ENCODE measurements at places on chromosomes 6 and 20. TPM values are rescaled to one million over a fixed set of nuclear protein-coding genes. Genes with fewer than 3 reads are reported as not detected.

DNA sequence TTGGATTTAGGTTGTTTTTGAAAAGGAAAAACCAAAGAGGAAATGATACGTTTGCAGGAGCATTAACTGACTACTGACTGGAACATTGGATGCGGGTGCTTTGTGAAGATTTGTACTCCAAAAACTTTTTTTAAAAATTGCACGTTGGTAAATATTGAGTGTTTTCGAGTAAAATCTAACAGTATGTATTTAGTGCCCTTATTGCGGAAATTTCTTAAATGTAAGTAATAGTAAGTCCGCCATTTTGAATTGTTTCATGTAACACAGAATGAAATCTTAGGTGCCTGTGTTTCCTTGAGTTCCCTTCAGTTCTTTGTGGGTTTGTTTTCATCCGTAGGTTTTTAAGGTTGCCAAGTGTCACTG lies 15.2 kb upstream of the LIN28B start:
- DNase-seq = no peak

Gene PSORS1C2
- polyA plus RNA-seq = not detected

Gene SMOC2
- polyA plus RNA-seq = 90.2 TPM

Gene BMP2
- polyA plus RNA-seq = 1.7 TPM

GRCh38 chr6:102571236-102571908 lies 1177.9 kb downstream of the GRIK2 start:
- DNase-seq = no peak

GRCh38 chr20:2918096-2919049 lies 45.1 kb downstream of the PTPRA start:
- DNase-seq = no peak

- no peak for DNase-seq
Measured at GRCh38 chr6:39496915-39497314, 174.4 kb upstream of the KCNK16 start.

Gene IMPG1
- 0.41 TPM for polyA plus RNA-seq

Gene DNAJC5
- polyA plus RNA-seq = 35.9 TPM

DNA sequence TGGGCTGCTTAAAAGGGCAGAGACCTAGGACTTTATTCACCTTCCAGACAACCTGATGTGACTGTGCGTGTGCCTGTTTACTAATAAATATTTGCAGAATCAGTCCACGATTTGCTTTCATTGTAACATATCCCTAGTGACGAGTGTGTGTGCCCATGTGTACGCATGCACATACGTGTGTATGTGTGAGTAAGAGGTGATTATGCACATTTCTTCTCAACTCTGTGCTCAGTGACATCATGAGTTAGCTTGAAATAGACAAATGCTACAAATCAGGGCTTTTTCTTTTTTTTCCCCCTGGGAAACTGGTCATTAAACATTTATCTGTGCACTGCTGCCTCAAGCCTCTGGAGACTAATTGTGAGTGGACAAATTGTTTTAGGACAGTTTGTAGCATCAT lies 242.6 kb upstream of the SOX4 start:
- no peak for DNase-seq

GRCh38 chr6:169824021-169824420 lies 72.6 kb downstream of the ERMARD start:
- DNase-seq = no peak

Gene GGTLC1
- polyA plus RNA-seq = not detected

Gene BFSP1
- polyA plus RNA-seq = 2.3 TPM

- no peak for DNase-seq
Measured at GRCh38 chr20:7924692-7925091, 15.6 kb downstream of the HAO1 start.

DNA sequence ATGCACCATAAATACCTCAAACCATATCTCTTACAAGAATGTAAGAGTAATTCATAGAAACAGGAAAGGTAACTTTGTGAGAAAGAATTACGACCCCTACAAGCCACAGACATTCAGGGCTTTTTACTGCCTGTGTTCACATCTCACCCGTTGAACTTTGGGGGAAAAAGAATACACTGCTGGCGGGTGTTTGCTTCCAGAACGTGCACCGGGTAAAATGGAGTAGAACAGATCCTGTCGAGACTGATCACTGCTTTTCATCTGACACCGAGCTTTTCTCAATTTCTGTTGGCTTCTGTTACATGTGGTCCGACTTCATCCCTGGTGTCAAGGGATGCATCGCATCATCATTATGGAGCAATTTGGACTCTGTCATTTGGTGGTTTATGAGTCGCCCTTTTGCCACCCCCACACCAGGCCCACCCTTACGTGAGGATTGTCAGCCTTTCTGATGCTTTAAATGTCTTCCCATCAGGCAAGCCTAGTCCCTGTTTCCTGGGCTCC lies 219.2 kb upstream of the ZFP64 start:
- no peak for DNase-seq

DNA sequence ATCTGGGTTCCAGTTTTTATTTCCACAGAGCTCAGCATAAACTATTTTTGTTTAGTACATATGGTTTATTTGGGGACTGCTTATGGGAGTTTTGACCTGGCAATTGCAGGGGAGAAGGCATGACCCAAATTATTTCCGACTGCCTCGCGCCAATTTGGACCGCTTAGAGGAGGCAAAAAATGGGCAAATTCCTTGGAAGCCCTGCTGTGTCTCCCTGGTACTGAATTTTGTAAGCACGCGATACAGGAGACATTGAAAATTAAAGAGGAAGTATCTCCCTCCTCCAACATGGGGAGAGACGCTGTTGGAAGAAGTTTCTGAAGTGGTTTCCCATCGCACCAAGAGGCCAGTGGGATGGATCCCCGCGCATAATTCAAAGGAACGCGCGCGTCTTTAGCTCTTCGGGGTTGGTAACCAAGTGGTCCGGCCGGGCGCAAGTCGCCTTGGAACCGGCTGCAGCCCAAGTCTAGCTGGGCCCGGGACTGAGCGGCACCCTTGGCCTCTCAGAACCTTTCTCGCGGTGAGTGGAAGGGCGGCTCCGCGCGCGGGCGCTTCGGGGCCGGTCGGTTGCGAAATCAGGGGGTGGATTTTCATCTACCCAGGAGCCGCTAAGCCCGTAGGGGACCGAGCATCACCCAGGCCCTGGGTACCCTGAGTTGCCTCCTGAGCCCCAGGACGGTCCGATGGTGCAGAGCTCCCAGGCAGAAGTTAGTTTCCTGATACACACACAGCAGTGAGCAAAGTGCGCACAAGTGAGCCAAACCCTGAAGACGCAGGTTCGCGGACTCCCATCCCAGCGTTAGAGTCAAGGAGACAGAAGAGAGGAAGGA lies 6.2 kb downstream of the NKX2-2 start:
- no peak for DNase-seq

DNA sequence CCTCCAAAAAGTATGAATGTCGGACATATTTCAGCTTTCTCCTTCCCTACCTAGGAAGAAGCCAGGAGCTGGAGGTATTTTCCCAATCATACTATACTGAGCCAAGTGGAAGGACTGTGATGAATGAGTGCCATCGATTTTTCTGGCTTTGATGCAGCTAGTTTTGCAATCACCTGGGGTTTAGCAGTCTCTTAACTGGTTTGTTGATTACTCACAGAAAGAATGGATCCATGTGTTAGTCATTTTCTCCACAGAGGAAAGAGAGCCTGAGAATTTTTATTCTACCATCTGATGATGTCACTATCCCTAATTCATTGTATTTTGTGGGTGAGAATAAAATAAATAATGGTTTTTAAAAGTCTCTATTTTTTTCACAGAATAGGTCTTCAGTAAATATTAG lies 282.9 kb upstream of the RNF217 start:
- no peak for DNase-seq

GRCh38 chr6:137731600-137731959 lies 135.5 kb upstream of the TNFAIP3 start:
- DNase-seq = no peak

DNA sequence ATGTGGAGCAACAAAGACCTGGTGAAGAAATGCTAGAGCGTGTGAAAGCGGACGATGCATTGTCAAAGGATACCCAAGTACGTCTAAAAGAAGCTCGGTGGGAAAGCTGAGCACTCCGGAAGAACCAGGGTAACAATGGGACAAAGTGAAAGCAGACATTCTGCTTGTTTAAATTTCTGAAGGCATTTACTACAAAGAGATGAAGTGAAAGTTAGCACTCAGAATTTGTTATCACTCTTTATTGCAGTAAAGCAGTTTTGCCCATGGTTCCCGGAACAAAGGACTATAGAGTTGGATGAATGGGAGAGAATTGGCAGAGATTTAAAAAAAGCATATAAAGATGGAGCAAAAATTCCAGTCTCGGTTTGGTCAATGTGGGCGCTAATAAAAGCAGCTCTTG lies 12.8 kb upstream of the IRAK1BP1 start:
- no peak for DNase-seq

DNA sequence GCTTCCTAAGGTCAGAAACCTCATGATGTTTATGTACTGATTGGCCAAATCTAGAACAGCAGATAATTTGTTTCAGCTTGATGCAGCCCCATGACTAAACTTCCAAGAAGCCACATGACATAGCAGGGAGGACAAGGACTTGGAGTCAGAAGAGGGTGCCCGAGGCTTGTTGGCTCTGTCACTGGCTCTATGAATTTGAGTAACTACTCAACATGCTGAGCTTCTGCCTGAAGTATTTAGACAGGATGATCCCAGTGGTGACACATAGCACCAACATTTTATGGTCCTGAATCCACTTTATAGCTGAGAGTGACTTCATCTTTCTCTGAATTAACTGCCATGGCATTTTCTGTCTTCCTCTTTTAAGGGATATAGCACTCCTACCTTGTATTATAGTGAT lies 13.5 kb upstream of the TBX18 start:
- no peak for DNase-seq

DNA sequence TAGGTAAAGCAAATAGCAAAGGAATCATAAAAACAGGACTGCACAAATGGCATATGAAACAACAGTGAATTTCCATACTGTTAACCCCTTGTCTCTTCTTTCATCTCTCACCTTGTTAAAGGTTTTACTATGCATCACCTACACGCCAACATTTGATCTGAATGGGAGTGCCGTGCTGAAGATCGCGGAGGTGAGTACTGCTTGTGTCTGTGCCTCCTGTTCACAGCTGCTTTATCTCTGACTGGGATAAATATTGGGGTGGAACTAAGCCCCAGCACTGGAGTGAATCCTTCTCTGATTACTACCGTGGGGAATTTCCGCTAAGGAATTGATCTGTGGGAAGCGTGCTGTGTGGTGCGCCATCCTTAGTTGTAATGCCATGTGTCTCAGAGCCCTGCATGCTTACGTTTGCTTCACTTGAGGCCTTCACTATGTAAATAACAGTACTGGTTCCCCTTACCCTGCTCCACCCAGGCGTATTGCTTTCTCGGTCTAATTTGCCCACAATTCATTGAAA lies 11.4 kb upstream of the PBOV1 start:
- DNase-seq = no peak

DNA sequence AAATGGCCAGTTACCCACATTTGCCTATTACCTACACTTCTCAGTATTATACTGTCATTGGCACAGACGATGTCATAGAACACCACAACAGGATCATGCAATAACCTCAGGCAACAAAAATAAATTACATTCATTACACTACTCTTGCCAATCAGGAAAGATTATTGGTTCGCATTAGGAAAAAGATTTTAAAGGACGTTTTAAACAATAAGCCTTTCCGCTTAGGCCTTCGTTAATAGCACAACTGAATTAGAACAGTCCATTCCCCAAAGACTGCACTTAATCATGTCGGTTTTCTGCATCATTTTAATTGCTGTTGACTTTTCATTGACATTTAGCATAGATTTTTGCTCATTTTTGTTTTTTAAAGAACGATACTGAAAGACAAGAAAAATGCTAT lies 912 bp upstream of the SENP6 start:
- no peak for DNase-seq

- no peak for DNase-seq
Measured at GRCh38 chr6:116036885-116037284, 23.8 kb downstream of the FRK start.

DNA sequence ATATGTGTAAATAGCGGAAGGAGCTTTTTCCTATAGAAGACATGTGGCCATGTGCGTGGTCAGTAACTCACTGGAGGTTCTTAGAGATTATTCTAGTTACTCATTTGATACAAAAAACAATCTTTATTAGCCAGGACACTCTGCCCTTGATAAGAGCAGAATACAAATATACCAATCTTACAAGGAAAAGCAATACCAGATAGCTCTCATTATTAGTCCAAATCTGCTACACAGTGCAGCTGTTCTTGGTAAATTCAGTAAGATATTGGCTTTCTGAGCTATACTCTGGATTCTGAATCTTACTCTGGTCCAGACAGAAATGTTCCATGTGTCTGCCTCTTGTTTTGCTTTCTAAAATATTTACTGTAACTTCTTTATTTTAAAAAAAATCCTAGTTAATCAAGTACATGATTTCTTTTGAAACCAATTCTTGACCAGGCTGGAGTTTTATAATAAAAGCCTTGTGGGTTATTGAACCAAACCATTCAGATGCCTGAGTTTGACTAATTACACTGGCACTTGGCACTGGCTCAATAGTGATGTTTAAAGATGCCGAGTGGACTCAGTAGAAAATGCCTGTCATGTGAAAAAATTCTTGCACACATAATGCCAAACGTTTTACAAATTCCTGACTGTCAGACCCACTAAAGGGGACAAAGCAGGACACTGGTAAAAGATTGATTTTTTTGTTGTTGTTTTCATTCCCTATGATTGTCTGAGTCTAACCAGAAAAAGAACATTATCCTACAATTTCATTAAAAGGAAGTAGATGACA lies 242.8 kb upstream of the TCF21 start:
- no peak for DNase-seq

Gene PARD6B
- polyA plus RNA-seq = 0.68 TPM

Gene VGLL2
- 115 TPM for polyA plus RNA-seq

DNA sequence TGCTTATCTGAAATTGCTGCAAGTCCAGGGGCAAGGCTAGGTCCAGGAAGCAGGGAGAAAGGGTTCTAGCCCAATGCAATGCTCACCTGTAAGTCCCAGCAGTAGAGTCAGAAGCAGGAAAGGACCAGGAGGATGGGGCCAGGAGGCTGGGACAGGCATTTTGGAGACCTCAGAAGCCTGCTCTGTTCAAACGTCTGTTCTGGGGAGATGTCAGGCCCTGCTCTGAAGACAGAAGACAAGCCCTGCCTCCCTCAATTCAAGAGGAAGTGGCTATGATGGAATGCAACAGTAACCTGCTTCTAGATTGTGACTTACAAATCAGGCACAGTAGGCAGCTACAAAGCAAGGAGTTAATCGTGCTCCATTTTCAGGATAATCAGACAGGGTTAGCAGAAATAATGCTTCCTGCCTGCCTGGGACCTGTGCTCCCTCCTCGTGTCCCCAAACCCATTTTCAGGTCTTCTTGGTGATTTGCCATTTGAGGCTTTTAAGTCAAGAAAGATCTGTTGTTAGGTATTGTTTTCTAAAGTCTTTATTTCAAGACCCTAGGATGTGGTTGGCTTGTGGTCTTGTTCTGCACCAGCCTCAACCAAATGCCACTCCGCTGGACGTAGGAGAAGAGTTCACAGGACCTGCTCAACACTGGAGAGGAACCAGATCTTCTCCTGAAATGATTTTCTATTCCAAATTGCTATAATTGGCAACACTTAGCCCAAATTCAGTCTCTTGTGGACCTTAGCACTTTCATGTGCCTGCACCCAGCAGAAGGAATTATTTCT lies at the start of gene SIRPG:
Gene SIRPG (minus strand): TSS at position 224 of the 779 bp plus-strand sequence. CDS start 65 bp downstream, at position 159.
- no peak for DNase-seq

Gene SLC17A3
- polyA plus RNA-seq = not detected

Gene MICA
- polyA plus RNA-seq = not detected

- no peak for DNase-seq
Measured at GRCh38 chr6:149897855-149898744, at the start of gene RAET1E. RAET1E (minus strand) TSS chr6:149898113; CDS start chr6:149890901, 7,212 bp downstream.

GRCh38 chr6:20481281-20481680 lies 53.0 kb upstream of the CDKAL1 start:
- no peak for DNase-seq

Data from muscle of arm (tissue), 14 donors.